ENCODE measurements at places on chromosomes 1 and 21. TPM values are rescaled to one million over a fixed set of nuclear protein-coding genes. Genes with fewer than 3 reads are reported as not detected.

Gene SLC37A1
- 19.0 TPM for total RNA-seq

Gene CAPZB
- total RNA-seq = 127 TPM

Gene CAMK2N1
- 10.4 TPM for total RNA-seq

Gene MYBPH
- total RNA-seq = not detected

Gene TEKT2
- not detected for total RNA-seq

Gene AQP10
- total RNA-seq = not detected

Gene UBXN11
- 3.2 TPM for total RNA-seq

Gene RFX5
- total RNA-seq = 18.2 TPM

Gene NR0B2
- total RNA-seq = not detected

Gene CFAP74
- not detected for total RNA-seq

Gene WLS
- 66.5 TPM for total RNA-seq

Gene CAMSAP2
- 26.5 TPM for total RNA-seq

Gene TDRD5
- total RNA-seq = 1.2 TPM

Gene TMEM240
- total RNA-seq = 1.1 TPM

Gene PTGER3
- 23.1 TPM for total RNA-seq

Gene NPHS2
- not detected for total RNA-seq

Gene AGBL4
- 0.19 TPM for total RNA-seq

Gene UAP1
- total RNA-seq = 65.7 TPM

Gene KIAA0040
- 21.6 TPM for total RNA-seq

Gene DSTYK
- 16.8 TPM for total RNA-seq

Gene B3GALT2
- total RNA-seq = not detected

Gene C1orf115
- total RNA-seq = 11.1 TPM

Gene LCE6A
- total RNA-seq = 95.6 TPM

Gene TRIM62
- 34.5 TPM for total RNA-seq

Gene SYDE2
- 5.9 TPM for total RNA-seq

Gene CDC42BPA
- 16.0 TPM for total RNA-seq

Gene PCP4L1
- total RNA-seq = 4.1 TPM

Gene NBL1
- 180 TPM for total RNA-seq

Gene LGR6
- total RNA-seq = 4.2 TPM

Gene PHGDH
- 81.3 TPM for total RNA-seq

Gene MANEAL
- total RNA-seq = 7.5 TPM

Gene A3GALT2
- not detected for total RNA-seq

Gene RGS7
- total RNA-seq = not detected

Gene LDLRAD1
- 0.25 TPM for total RNA-seq

Gene NEGR1
- 9.9 TPM for total RNA-seq

Gene FCRL2
- not detected for total RNA-seq

Gene STUM
- 2.0 TPM for total RNA-seq

Gene EPHA8
- 0.64 TPM for total RNA-seq

Gene KCNE1
- total RNA-seq = 0.34 TPM

Gene CCDC28B
- total RNA-seq = 1.7 TPM

Gene DNAJC28
- 1.9 TPM for total RNA-seq

Gene MCOLN3
- total RNA-seq = 6.8 TPM

Gene SAMSN1
- 1.9 TPM for total RNA-seq

Gene APH1A
- 127 TPM for total RNA-seq

Gene ANKRD34A
- total RNA-seq = 0.64 TPM

Gene APOBEC4
- not detected for total RNA-seq

Gene CA6
- total RNA-seq = 57.9 TPM

Gene UBE2U
- not detected for total RNA-seq
